ENCODE measurements at places on chromosomes 2 and 18.

DNA sequence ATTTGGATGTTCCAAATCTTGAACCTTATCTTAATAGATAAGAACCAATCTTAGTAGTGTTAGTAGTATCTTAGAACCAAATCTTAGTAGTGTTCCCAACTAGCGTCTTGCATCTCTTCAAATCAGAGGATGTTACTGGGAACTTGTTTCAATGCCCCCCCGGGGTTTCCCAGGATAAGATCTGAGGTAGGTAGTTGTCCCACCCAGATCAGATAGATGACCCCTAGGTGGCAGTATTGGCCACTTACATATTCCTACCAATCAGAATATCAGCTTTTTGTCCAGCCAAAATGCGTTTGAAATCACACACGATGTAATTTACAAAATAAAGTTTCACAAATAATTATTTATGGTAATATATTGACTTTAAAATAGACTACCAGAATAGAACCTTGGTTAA, 314.8 kb downstream of the MBD2 start:
- H3K36me3 ChIP-seq = no peaks in the 10 kb centered on the region
- DNase-seq = no peak
- no peaks in the 10 kb centered on the region for H3K27me3 ChIP-seq
- H3K27ac ChIP-seq = no peak overlapping the region
- H3K4me1 ChIP-seq = no peaks in the 10 kb centered on the region

- DNase-seq = no peak
- no peaks in the 10 kb centered on the region for H3K36me3 ChIP-seq
- H3K27me3 ChIP-seq = no peaks in the 10 kb centered on the region
- H3K4me3 ChIP-seq = no peak overlapping the region
- H3K27ac ChIP-seq = no peak overlapping the region
Measured at GRCh38 chr18:77321823-77322805, 72.5 kb downstream of the GALR1 start.

GRCh38 chr18:50721451-50722120, 98.2 kb downstream of the MRO start:
- H3K4me1 ChIP-seq = peaks cover 8% of the 10 kb centered on the region
- H3K36me3 ChIP-seq = no peaks in the 10 kb centered on the region
- H3K27me3 ChIP-seq = no peaks in the 10 kb centered on the region
- no peak overlapping the region for H3K4me3 ChIP-seq
- H3K27ac ChIP-seq = no peak overlapping the region
- DNase-seq = no peak

GRCh38 chr2:207632575-207633493, 7.6 kb upstream of the METTL21A start:
- H3K4me1 ChIP-seq = no peaks in the 10 kb centered on the region
- no peak overlapping the region for H3K4me3 ChIP-seq
- no peak for DNase-seq

DNA sequence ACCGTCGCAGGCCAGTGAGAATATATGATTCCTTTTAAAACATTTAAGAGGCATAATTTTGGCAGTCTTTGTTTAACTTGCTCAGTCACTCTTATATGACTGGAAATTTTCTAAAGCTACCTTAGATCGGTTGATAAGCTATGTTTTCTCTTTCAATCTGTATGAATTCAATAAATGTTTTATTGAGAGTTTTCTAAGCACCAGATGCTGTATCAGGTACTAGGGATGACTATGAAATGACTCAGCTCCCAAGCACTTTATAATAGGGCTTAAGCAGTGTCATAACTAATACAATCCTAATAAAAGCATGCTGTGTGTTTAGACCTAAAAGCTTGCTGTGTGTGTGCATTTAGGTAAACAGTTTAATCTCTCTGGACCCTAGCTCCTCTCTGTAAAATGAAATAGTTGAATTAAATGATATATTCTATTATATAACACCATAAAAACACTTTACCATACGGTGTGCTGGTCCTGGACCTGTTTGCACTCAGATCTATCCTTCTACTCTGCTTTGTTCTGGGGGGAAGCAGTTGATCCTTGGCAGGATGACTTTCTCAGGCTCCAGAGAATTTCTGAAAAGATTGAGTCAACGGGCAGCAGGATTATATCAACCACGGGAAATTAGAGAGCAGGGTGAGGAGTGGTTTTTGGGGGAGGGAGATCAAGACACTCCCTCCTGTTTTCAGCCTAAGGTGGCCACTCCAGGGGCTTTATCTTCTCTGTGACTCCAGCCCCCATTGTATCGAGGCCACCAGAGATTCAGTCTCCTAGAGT, 26.1 kb upstream of the SLC38A11 start:
- no peak overlapping the region for H3K27ac ChIP-seq
- H3K4me3 ChIP-seq = no peak overlapping the region
- no peaks in the 10 kb centered on the region for H3K4me1 ChIP-seq
- no peak for DNase-seq
- no peaks in the 10 kb centered on the region for H3K27me3 ChIP-seq
- no peaks in the 10 kb centered on the region for H3K36me3 ChIP-seq

DNA sequence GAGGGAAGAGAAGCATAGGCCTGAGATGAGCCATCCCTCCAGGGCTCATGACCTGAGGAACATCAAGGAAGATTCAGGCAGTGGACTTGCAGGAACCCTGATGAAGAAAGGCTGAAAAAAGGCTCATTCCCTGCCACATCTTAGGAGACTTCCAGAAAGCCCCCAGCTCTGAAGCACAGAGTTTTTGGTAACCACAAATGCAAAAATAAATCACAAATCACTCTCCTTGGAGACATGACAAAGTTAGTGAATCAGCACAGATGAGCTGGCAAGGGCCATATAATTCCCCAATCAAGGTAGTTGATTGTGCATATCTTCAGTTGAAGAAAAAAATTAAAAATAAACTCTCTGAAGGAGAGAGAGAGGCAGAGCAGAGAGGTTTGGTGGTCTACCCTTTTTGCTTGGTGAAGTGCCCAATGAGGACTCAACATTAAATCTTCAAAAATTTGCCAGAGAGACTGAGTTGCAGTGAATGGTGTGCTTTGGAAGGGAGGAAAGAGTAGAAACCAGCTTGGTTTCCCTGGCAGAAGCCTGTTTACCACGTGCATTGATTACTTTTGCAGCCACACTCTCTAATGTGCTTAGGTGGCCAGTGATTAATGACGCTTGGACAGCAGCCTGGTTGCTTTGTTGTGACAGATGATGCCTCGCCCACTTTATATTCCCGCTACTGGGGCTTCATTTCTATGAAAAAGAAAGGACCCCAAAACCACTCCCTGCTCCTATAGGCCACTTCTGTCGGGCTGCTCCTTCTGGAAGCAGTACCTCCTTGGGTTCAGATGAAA, 257.4 kb upstream of the SLC14A2 start:
- no peak for DNase-seq
- peaks cover 10% of the 10 kb centered on the region for H3K4me1 ChIP-seq
- H3K27me3 ChIP-seq = peaks cover 3% of the 10 kb centered on the region
- H3K4me3 ChIP-seq = no peak overlapping the region
- no peak overlapping the region for H3K27ac ChIP-seq

GRCh38 chr18:42287047-42287446, 332.0 kb downstream of the PIK3C3 start:
- H3K36me3 ChIP-seq = no peaks in the 10 kb centered on the region
- H3K4me1 ChIP-seq = no peaks in the 10 kb centered on the region
- no peak overlapping the region for H3K4me3 ChIP-seq
- H3K27ac ChIP-seq = no peak overlapping the region
